ENCODE measurements at places on chromosomes 3 and 15.

DNA sequence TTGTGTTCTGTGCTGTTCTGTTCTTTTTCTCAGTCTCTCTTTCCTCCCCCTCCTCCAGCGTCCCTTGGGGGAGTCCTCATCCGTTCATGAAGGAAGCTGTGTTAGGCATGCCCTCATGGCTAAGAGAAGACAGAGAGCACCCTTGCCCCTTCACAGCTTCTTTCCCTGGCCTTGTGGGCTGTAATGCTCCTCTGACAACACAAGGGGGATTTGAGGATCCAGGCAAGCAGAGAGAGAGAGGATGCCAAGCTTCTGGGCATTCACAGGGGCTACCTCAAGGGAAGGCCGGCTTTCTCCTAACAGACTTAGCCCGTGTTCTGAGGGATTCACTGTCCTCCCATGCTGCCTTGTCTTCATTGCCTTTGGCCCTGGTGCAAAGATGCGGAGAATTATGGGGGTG, 389.5 kb downstream of the LRTM1 start:
- peaks cover 2% of the 10 kb centered on the region for H3K4me1 ChIP-seq
- no peak overlapping the region for H3K4me3 ChIP-seq
- DNase-seq: no peak
- no peak overlapping the region for H3K27ac ChIP-seq

- DNase-seq: no peak
- H3K36me3 ChIP-seq: no peaks in the 10 kb centered on the region
- H3K27me3 ChIP-seq: no peaks in the 10 kb centered on the region
- H3K4me3 ChIP-seq: no peak overlapping the region
- H3K27ac ChIP-seq: no peak overlapping the region
- no peaks in the 10 kb centered on the region for H3K4me1 ChIP-seq
Measured at GRCh38 chr3:163218336-163218735, 1721.7 kb downstream of the OTOL1 start.

GRCh38 chr15:56251315-56252095, 7.8 kb upstream of the RFX7 start:
- no peak overlapping the region for H3K4me3 ChIP-seq
- H3K27me3 ChIP-seq: peaks cover 24% of the 10 kb centered on the region
- peaks cover 1% of the 10 kb centered on the region for H3K4me1 ChIP-seq
- DNase-seq: no peak
- no peaks in the 10 kb centered on the region for H3K36me3 ChIP-seq
- no peak overlapping the region for H3K27ac ChIP-seq

- H3K27me3 ChIP-seq: no peaks in the 10 kb centered on the region
- no peak for DNase-seq
- no peak overlapping the region for H3K4me3 ChIP-seq
- H3K36me3 ChIP-seq: peaks cover 5% of the 10 kb centered on the region
- H3K4me1 ChIP-seq: peaks cover 2% of the 10 kb centered on the region
- H3K27ac ChIP-seq: no peak overlapping the region
Measured at GRCh38 chr15:45611305-45611704, 23.5 kb upstream of the SQOR start.

DNA sequence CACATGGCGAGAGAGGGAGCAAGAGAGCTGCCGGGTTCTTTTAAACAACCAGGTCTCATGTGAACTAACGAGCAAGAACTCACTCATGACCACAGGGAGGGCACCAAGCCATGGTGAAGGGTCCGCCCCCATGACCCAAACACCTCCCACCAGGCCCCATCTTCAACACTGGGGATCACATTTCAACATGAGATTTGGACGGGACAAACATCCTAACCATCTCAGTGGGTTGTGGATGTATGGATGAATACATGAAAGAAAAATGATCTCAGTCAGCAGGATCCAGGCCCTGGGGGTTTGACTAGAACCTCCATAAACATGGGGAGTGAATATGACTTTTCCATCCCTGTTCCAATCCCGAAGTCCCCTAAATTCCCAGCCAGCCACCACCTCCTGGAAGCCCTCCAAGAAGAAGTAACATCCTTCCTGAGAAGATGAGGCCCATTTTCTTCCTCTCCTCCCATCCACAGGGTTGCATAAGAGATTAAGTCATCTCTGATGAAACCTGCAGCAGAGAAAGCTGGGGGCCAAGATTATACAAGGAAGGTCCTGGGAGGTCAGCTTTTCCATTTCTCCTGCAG, 9.5 kb downstream of the CAV3 start:
- no peak overlapping the region for H3K27ac ChIP-seq
- peaks cover 9% of the 10 kb centered on the region for H3K27me3 ChIP-seq
- no peak for DNase-seq
- no peaks in the 10 kb centered on the region for H3K36me3 ChIP-seq

All from activated naive CD8-positive, alpha-beta T cell treated with anti-CD3 and anti-CD28 coated beads, Interleukin-2, amount 10 ng/mL, durations not matched to agents 7 days and 5 days (primary cell).